NCI-H1092 (cell line): ENCODE measurements at places on chromosomes 6 and 20.

GRCh38 chr6:138028893-138029292 lies 78.3 kb downstream of the PERP start:
- DNase-seq = no peak

DNA sequence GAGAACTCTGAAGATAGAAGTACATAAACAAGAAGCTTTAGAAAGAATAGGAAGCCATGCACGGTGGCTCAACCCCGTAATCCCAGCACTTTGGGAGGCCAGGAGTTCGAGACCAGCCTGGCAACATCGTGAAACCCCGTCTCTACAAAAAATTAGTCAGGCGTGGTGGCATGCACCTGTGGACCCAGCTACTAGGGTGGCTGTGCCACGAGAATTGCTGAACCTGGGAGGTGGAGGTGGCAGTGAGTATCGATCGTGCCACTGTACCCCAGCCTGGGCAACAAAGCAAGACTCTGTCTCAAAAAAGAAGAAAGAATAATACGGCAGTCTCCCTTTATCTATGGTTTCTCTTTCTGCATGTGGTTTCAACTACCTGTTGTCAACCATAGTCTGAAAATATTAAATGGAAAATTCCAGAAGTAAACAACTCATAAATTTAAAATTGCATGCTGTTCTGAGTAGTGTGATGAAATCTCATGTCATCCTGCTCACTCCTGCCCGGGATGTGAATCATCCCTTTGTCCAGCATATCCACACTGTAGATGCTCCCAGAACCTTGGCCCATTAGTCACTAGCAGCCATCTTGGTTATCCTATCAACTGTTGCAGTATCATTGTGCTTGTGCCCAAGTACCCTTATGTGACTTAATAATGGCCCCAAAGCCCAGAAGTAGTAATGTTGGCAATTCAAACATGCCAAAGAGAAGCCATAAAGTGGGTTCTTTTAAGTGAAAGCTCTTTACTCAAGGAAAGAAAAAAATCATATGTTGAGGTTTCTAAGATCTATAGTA lies 22.1 kb downstream of the DEK start:
- DNase-seq = no peak

DNA sequence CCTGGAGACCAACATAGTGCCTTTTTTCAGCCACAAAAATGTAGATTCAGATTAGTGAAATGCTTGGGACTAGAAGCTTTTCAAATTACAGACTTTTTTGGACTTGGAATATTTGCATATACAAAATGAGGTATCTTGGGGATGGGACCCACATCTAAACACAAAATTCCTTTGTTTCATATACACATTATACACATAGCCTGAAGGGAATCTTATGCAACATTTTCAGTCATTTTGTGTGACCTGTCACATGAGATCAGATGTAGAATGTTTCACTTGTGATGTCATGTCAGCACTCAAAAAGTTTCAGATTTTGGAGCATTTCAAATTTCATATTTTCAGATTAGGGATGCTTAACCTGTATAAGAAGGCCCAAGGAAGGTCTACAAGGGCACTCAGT lies 44.5 kb upstream of the ALDH8A1 start:
- no peak for DNase-seq

DNA sequence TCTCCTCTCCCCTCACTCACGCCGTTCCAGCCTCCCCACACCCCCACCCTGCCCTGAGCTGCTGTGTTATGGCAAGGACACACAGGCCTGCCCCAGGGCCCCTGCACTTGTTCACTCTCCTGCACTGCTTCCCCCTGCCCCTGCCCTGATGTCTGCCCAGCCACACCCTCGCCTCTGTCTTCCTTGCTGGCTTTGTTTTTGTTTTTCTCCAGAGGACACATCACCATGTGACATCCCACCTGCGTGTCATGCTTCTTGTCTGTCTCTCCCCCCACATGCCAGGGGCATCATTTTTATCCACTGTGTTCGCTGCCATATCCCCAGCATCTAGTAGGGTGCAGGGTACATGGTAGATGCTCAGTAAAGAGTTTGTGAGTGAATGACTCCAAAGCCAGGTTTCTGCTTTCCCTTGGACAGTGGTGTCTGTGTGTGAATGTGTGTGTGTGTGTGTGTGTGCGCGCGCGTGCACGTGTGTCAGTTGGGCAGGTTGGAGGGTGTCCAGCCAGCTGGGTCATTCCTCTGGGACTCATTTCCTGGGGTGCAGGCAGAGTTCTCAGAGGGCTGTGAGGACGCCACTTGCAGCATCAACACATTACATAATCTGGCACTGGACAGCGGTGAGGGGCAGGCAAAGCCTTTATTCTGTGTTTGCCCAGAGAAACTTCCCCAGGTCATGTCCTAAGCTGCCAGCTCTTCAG lies 60.6 kb downstream of the STK35 start:
- DNase-seq = no peak

DNA sequence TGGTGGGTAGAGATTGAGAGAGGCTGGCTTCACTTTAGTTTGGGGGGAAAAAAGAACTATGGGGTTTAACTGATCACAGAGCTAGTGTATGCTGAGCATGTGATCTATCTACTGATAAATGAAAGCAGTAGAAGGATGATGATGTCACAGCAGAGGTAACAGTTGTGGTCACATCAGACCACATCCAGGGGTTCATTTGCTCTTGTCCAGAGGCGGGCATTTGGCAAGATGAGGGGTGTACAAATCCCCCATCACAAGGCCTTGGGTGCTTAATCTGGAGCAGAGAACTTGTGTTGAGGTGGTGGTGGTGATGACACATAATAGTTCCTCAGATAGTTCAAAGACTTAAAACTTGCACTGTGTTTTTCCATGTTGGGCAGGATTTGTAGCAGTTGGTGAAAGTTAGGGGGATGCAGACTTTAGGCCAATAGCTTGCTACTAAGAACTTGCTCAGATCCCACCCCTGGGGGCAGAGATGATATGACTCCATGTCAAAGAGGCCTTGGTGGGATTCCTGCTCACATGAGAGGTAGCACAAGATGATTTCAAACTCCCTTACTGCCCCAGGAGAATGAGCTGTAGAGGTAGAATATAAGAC lies 63.4 kb downstream of the PRDM1 start:
- no peak for DNase-seq

DNA sequence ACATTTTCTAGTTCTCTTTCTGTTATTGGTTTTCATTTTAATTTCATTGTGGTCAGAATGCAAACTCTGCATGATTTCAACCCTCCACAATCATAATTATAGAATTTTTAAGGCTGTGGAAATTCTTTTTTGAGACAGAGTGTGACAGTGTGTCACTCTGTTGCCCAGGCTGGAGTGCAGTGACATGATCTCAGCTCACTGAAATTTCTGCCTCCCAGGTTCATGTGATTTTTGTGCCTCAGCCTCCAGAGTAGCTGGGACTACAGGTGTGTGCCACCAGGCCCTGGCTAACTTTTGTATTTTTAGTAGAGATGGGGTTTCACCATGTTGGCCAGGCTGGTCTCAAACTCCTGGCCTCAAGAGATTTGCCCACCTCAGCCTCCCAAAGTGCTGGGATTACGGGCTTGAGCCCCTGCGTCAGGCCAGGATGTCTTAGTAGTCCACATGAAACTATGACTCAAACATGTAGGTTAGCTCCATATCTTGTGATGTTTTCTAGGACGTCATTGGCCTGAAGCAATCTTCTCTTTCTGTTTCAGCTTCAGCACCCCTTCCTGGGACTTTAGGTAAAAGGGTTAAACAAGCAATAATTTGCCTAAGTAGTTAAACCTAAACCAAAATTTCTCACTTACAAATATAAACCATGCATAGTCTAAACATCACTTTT lies 47.4 kb upstream of the SAMD3 start:
- no peak for DNase-seq

- no peak for DNase-seq
Measured at GRCh38 chr6:105492706-105493673, 90.1 kb upstream of the PREP start.

DNA sequence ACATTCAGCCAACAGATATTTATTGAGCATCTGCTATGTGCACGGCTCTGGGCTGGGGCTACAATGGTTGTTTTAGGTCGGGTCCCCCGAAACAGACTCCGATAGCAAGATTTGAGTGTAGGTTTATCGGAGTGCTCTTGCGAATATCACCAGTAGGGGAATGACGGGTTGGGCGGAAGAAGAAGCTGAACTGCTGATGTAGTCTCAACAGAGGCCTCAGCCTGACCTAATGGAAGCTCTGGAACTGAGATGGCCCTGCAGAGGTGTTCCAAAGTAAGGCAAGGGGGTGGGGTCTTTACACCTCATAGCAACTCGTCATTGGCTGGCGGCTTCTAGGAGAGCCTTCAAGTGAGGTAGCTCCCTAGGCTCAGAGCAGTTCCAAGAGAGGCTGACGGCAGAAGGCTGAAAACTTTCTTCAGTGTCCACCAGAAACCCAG lies 1.1 kb downstream of the L3MBTL1 start:
- DNase-seq = no peak

DNA sequence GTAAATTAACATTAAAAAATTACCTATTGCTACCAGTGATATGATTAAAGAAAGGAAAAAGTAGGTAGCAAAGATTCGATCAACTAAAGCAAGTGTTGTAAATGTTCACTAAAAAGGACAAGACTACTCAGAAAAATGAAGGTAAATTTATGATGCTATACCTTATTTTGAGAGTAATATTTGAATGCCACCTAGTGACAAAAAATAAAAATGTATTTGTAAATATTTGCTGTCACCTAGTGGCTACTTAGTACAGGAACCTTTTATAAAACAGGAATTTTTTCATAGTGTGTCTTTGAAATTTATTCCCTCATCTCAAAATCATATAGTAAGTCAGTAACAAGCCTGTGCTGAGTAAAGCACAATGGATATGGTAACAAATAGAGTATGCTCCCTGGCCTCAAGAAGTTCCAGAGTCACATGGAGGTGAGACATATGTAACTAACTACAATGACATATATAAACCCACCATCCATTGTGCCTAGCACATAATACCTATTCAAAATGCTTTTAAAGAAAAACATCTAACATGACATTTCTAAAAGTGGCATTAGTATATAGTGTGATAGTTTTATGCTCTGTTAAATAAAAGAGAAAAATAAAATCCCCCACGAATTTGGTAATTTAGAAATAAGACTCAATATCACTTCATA lies 193.1 kb upstream of the SIM1 start:
- DNase-seq = peak; percentile 7

DNA sequence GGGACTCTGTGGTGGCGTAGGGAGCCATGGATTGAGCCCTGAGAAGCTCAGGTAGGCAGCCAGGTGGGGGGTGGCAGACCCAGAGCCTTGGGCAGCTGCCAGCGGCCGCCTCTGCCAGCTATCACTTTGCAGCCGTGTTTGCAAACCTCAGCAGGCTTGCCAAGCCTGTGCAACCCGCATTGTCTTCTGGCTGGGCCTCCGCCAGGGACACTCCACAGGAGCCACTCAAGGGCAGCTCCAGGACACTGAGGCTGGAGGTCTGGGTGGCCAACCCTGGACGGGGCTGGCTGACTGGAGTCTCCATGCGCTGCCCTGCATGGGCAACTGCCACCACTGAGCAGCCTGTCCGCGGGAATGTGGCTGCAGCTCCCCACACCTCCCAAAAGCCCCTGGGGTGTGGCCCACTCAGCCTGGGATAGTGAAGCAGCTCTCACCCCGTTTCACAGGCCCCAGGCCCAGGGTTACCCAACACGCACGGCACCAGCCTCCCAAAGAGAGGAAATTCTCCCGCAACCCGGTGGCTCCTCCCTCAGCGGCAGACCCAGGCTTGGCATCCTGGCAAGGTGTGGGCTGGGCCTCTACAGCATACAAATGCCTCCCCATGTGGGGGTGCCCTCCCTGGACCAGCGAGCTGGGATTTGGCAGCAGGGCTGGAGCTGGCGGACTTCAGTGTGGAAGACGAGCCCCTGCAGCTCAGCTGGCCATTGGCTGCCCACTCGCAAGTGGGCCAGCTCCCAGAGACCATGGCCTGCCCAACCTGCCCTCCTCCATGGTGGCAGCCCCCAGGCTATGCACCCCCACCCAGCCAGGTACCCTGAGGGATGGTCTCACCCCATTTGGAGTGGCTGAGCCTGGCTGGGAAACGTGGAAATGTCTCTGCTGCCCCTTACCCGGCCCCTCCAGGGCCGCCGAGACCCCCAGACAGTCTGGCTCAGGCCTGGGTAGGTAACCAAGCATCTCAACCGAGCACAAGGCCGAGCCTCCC lies 2.9 kb downstream of the CHRNA4 start:
- peak; percentile 92 for DNase-seq

GRCh38 chr6:73451223-73452106 lies 632 bp downstream of the CGAS start:
- no peak for DNase-seq

- no peak for DNase-seq
Measured at GRCh38 chr6:168953461-168953860, 300.2 kb downstream of the THBS2 start.

- no peak for DNase-seq
Measured at GRCh38 chr6:163883984-163884383, 469.5 kb downstream of the QKI start.

GRCh38 chr6:125923366-125923877 lies 33.1 kb upstream of the HINT3 start:
- DNase-seq = no peak

DNA sequence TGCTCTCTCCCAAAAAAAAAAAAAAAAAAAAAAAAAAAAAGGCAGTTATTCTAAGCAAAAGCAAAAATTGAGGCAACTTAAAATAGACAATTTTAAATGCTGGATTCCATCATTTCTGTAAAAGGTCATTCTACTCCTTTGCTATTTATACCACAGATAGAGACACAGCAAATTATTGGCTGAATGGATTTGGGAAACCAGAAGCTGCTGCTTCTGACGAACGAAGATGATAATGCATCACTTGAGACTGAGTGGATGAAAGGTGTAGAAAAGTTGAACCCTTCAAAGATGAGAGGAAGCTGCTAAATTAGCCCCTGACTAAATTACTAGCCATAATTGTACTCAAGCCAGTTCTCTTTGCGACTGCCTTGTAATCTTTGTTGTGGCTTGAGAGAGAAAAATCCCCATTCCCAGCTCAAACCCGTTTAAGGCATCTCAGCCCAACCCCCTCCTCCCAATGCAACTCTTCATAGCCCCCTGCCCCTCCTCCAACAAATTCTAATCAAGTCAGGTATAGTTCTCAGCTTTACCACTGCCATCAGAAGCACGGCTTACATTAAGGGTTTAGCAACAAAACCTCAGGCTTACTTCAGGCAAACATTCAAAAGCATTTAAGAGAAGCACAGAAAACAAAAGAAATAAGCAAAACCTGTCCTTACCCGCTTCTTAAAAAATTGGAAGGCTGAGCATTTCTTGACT lies 1.0 kb downstream of the SGK1 start:
- DNase-seq = no peak

GRCh38 chr6:35363293-35363750 lies 21.0 kb downstream of the PPARD start:
- DNase-seq = no peak
